Astrocyte of the cerebellum (primary cell): ENCODE measurements at places on chromosomes 3 and 15.

GRCh38 chr15:67175643-67176071, 78.8 kb downstream of the AAGAB start:
- DNase-seq, result no peak

DNA sequence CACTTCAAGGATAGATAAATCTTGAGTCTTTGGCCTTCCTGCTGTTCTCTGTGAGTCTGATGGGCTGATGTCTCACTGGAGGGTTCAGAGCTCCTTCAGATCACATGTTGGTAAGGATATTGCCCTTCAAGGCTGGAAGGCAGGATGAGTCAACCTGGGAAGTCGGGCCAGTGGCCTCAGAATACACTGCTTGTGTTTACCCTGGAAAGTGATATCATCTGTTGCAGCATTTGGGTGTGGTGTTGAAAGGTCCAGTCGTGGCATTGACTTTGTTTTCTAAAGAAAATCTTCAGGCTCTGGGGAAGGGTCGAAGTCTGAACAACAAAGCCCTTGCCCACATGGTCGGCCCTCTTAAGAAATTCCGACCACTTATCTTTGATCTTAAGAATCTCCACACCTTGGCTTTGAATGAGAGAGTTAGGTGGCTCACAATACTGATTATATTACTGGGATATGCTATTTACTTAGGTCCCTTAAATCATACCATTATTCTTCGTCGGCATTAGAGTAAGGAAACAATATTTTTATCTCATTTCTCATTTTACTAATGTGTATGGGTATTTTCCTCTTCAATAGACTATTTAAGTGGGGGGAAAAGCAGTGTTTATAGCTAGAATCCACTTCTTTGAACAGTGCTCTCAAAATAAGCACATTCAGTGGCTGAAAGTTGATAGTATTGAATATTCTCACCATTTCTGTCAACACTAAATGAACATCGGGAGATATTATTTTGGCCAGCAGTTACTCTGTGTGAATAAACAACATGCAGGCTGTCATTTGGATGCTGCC, 303.9 kb upstream of the RASGRP1 start:
- no peak for DNase-seq

GRCh38 chr3:100289339-100289738, 28.5 kb downstream of the TBC1D23 start:
- no peak for DNase-seq

- no peak for DNase-seq
These were observed 344.6 kb downstream of the SV2B start for GRCh38 chr15:91444656-91445055.

DNA sequence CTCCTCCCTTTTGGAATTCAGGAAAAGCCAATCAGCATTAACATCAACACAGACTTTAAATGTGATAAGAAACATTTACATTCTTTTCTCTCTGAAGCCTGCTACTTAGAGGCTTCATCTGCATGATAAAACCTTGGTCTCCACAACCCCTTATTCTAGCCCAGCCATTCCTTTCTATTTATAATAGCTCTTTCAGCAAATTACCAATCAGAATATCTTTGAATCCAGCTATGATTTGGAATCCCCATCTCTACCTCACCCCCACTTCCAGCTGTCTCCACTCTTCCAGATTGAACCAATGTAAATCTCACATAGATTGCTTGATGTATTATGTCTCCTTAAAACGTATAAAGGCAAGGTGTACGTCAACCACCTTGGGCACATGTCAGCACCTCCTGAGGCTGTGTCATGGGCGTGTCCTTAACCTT, 139.7 kb downstream of the TUSC7 start:
- DNase-seq, result no peak

DNA sequence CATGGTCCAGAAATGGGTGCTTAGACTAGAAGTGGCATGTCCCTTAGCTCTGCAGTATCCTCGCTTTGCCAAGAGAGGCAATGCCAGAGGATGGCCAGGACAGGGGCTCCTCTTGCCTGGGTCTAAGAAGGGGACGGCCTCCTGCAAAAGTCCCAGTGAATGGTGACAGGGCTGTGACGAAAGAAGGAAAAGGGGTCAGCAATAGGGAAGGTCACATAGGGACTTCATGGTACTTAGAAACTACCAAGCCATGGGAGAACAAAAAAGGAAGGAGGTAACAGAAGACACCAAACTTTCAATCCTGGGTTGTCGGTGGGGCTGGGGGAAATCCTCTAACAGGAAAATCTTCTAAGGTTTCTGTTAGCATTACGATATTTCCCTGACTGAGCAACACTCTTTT, 36.2 kb upstream of the ATOSA start:
- DNase-seq, result no peak

- DNase-seq, result no peak
These were observed 105.6 kb downstream of the OCA2 start for GRCh38 chr15:27993544-27993943.

GRCh38 chr3:7309641-7310102, 448.8 kb downstream of the GRM7 start:
- peak; percentile 96 for DNase-seq

DNA sequence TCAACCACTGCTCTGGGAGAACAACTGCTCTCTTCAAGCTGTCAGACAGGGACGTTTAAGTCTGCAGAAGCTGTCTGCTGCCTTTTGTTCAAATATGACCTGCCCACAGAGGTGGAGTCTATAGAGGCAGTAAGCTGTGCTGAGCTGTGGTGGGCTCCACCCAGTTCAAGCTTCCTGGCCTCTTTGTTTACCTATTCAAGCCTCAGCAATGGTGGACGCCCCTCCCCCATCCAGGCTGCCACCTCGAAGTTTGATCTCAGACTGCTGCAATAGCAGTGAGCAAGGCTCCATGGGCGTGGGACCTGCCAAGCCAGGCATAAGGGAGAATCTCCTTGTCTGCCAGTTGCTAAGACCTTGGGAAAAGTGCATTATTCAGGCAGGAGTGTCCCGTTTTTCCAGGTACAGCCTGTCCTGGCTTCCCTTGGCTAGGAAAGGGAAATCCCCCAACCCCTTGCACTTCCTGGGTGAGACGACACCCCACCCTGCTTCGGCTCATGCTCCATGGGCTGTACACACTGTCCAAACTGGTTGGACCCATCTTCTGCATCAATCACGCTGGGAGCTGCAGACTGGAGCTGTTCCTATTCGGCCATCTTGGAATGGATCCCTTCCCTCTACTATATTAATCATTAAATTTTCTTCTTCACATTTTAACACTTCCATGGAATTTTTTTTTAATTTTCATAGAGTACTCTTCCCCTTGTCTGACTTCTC, 167.0 kb upstream of the UBE2E2 start:
- DNase-seq, result no peak

DNA sequence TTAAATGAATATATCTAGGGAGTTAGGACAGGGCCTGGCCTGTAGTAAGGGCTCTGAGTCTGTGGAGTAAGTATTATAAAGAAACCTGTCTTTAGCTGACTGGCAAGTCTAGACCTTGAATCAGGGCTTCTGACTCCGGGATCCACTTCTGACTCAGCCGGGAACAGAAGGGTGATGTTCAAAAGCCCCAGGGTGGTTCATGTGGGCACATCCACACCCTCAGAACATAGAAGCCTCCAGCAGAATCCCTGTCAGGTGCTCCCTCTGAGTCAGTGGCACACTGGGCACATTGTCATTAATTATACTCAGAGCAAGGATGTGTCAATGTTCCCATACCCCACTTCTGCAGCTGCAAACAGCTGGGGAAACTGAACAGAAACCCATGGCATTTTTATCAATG, 26.7 kb upstream of the SNRK start:
- DNase-seq, result no peak

- DNase-seq, result no peak
These were observed 81.5 kb downstream of the MB21D2 start for GRCh38 chr3:192835818-192836815.

- DNase-seq, result peak; percentile 12
These were observed 59.9 kb upstream of the COL8A1 start for GRCh38 chr3:99578339-99578970.

GRCh38 chr3:46397111-46397510, 9.8 kb downstream of the CCR5AS start:
- no peak for DNase-seq

GRCh38 chr3:52533623-52534280, at the start of gene NT5DC2:
TSS of gene NT5DC2 (minus strand) at chr3:52533857. CDS start at chr3:52533737, 120 bp downstream.
- no peak for DNase-seq

- peak; percentile 8 for DNase-seq
These were observed 34.7 kb upstream of the ZPLD1 start for GRCh38 chr3:102400142-102400541.

GRCh38 chr3:32239307-32240158, 1.1 kb downstream of the CMTM8 start:
- no peak for DNase-seq

DNA sequence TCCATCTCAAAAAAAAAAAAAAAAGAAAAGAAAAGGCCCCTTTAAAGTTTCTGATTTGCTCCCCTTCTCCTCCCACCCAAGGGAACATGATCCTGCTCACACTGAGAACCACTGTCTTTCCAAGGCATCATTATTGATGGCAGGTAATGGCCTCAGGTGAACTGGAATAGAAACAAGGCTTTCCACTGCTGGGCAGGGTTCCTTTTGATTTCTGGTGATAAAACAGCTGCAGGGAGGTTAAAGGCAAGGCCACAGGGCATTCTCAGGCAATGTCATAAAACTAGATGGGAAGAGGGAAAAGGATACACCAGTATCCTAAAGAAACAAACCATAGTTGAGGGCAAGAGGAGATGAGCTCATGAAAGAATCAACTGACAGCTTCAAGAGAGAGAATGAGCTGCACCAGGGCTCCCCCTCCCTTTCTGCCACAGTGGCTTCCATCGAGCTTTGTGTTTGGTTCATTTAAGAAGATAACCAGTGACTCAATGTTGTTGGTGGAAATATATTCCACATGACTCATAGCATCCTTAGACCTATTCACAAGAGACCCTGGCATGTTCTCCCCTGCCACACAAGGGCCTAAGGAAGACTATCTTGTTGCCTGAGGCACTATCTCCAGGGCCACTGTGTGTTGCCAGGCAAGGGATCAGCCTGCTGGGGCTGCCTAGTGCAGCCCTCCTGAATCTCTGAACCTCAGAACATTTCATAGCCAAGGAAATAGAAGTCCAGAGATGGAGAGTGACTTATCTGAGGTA, 86.4 kb downstream of the WDR76 start:
- peak; percentile 94 for DNase-seq

DNA sequence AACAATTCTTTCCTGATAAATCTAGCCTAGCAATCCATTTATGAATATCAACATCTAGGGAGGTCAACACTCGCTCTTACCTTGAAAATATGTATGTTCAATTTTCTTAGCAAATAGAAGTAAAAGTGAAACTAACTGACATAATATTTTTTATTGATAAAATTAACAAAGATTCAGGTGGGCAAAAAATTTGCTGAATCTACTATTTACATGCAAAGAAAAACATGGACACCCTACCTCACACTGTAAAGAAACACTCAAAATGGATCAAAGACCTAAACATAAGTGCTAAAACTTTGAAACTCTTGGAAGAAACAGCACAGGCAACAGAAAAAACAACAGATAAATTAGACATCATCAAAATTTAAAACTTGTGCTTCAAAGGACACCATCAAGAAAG, 151.6 kb upstream of the MYRIP start:
- DNase-seq, result no peak

- no peak for DNase-seq
These were observed 76.7 kb upstream of the LPP start for GRCh38 chr3:188077160-188077799.

- DNase-seq, result no peak
These were observed 30.8 kb downstream of the KLHL18 start for GRCh38 chr3:47313341-47314055.

DNA sequence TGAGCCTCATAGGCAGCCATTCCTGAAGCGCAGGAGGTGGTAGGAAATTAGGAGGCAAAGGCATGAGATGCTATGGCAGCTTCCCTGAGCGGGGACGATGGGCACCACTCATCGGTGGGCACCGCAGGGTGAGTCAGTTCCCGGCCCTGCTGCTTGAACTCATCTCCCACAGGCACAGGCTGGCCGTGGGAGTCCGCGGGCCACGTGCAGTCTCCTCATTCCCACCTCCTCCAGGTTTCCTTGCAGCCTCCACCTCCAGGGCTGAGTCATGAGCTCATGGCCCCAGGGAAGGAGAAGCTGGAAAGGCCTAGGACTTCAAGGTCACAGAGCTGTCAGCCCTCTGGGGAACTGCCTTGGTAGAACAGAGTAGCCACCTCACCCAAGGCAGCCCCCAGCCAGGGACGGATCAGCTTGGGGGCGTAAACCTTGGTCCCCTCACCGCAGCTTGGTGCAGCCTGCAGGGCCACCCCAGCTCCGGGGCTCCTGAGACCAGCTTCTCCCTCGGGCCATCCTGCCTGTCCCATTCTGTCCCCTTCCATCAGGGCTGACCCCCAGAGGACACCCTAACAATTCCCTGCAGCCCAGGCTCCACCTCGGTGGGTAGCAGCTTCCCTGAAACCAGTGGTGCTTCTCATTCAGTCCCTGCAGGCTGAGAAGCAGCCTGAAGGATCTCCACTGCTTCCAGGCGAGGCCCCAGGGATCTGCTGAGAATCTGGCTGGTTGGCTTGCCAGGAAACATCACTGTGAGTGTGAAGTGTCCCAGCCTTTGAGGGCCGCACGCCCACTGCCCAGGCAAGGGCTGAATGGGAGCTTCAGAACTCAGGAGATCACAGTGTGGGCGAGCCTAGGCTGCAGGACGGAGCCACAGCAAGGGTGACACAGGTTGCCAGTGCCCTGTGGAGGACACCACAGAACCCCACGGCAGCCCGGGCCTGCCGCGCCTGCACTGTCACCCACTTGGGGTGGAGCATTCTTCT, 150.7 kb upstream of the MEF2A start:
- DNase-seq, result no peak

DNA sequence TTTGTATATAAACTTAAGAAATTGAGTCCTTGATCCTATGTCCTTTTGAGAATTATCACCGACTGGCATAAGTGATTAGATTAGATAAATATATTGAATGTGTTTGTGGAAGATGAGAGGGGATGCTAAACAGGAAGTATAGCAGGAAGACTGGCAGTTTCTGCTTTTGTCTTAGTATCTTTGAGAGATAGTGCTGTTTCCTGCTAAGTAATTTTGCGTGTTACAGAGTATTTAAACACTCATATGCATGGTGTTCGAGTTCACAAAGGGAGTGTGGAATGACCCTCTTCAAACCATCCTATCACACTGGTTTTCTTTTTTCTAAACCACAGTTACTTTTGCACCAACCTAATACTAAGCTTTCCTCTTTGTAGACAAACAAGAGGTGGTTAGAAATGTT, 106.0 kb downstream of the KLHL25 start:
- no peak for DNase-seq

DNA sequence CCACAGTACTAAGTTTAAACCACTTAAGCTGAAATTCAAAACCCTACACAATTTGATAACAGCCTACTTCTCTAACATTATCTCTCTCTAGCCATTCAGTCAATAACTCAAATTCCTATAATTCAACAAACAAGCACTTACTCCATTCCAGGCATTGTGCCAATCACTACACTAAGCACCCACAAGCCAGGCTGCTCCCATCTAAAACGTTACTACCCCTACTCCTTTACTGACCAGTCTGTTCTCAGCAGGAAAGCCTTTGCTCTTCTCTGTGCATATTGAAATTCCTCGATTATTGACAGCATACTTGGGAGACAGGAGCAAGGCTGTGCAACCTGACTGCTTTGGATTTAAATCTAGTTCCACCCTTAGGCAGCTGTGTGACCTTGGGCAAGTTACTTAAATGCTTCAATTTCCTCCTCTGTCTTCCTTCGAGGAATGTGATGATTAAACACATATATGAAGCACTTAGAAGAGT, 177.2 kb upstream of the THBS1 start:
- peak; percentile 31 for DNase-seq
